ENCODE measurements at places on chromosomes 3 and 15. TPM values are rescaled to one million over a fixed set of nuclear protein-coding genes. Genes with fewer than 3 reads are reported as not detected.

GRCh38 chr3:101243285-101244211 lies 76.8 kb downstream of the IMPG2 start:
- DNase-seq, result no peak

TMOD2 gene
- total RNA-seq, result 5.9 TPM

DNA sequence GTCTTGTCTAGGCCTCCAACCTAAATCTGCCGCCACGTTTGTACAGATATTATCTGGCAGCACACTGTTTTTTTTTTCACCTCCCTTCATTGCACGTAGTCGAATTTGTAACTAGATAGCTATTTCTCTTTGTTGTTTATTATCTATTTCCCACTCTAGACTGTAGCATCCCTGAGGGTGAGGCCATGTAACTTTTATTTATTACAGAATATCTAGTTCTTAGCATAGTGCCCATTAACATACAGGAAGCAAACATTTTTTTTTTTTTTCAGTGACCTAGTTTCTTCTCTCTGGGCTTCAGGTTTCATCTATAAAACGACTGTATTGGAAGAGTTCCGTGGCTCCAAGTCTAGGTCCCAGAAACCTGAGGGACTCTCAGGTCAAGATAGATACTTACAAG lies 354.3 kb downstream of the FGF12 start:
- DNase-seq, result no peak

DNA sequence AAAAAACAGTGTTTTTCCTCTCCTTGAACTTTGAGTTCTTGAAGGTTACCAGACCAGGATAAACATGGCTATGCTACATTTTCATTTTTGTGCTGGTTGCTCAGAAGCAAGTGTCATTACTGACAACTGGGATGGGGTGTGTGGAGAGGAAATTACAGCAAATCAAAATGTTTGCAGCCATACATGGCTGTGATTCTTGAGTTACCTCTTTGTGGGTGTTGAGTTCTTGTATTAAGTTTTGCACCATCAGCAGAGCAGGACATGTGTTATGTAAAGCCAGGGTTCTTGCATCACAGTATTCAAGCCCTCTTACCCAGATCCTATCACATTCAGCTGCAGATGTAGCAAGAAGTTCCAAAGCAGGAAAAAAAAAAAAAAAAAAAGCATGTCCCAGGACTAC lies 53.9 kb upstream of the ATOSA start:
- DNase-seq, result no peak

DNA sequence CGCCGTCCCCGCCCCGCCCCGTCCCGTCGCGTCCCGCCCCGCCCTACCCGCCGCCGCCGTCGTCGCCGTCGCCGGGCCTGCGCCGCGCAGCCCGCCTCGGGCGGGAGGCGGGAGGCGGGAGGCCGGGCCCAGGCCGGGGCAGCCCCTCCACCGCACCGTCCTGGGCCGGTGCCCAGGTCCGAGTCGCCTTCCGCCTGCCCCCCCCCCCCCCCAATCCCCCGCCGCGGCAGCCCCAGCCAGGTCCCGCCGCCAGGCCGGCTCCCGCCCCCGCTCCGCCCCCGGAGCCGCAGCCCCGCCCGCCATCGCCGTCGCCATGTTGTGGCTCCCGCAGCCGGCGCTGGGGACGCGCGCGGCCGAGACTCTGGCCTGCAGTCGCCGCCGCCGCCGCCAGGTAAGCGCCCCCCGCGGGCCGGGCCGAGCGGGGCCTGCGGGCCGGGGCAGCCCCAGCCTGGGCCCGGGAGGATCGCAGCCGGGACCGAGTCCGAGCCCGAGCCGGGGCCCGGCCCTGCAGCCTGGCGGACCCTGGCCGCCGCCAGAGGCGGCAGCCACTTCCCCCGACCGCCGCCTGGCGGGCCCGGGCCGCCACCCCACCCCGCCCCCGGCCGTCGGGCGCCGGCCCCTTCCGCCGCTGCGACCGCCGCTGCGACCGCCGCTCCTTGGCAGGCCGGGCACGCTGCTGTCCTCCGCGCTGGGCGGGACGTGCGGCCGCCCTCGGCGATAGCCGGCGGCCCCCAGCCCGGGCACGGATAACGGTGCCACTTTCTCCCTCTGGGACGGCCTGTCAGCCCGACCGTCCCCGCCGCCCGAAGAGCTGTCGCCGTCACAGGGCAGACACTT lies at the start of gene ZNF592:
TSS of gene ZNF592 (plus strand) at position 319 of the 837 bp plus-strand sequence. CDS start 34,084 bp downstream, outside the sequence.
- DNase-seq, result no peak

EPHA3 gene
- total RNA-seq, result not detected

- DNase-seq, result no peak
Measured at GRCh38 chr3:52226229-52226817, 878 bp upstream of the TLR9 start.

DNA sequence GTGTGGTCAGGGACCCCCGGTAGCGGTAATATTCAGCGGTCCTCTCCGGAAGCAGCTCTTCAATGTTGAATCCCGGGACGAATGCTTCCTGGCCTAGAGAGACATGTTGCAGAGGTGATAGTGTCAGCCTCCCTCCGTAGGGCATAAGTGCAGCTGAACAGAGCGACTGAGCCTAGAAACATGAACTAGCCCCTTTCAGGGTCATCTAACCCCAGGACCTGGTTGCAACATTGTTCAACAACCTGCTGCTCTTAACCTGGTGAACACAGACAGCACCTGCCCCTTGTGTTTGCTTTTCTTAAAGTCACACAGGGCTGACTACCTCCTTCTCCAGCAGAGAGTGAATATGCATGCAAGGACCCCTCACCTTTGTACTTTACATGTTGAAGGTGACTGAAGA lies 41.3 kb downstream of the CA12 start:
- no peak for DNase-seq

SLITRK3 gene
- not detected for total RNA-seq

DNA sequence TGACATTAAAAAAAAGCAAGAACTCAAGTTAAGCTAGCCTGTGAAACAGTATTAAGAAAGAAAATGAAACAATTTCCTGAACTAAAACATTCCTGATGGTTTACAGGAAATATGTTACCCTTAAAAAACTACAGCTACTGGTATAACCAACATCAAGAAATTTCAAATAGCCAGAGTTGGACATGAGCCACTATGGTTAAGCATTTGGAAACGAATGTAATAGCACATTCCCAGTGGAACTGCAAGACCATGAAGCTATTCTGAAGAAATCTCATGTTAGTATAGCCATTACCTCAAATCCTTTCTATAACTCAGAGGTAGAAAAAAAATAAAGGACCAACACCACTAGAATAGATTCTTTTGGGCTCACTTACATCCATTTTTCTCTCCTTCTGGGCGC lies 30.2 kb downstream of the CPNE4 start:
- DNase-seq, result no peak

HESX1 gene
- 0.40 TPM for total RNA-seq

- no peak for DNase-seq
Measured at GRCh38 chr3:169400205-169400604, 263.3 kb downstream of the MECOM start.

- DNase-seq, result no peak
Measured at GRCh38 chr3:155549087-155549486, 195.8 kb downstream of the PLCH1 start.

SCG5 gene
- 0.92 TPM for total RNA-seq

DNA sequence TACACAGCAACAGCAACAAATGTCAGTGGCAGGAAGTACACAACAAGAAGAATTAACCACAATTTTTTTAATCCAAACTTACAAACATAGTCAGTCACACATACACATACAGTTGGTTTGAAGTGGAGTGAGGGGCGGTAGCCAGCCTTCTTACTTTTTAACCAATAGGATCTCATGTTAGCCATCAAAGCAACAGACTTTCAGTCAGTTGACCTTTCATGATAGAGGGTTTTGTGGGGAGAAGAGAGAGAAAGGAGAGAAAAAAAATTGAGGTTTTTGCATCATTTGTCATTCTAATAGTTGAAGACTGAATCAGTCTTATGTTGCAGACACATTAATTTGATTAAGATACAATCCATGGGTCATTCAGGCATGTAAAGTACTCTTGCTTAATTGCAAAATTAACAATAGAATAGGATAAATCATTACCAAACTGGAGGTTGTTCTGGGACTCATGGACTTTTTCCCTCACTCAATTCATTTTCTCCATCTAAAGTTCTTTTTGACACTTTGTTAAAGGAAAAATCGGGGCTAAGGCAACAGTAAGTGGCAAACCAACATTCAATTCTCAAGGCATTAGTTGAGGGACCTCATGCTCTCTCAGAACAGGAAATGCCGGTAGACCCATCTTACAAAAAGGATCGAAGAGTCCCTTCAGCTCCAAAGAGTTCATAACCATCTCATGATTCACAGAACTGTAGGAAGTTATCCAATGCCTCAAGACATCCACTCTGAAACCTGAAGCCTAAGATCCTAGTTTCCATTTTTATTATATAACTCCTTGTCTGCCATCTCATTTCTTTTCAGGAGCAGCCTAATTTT lies 159.5 kb upstream of the LPP start:
- no peak for DNase-seq

DNA sequence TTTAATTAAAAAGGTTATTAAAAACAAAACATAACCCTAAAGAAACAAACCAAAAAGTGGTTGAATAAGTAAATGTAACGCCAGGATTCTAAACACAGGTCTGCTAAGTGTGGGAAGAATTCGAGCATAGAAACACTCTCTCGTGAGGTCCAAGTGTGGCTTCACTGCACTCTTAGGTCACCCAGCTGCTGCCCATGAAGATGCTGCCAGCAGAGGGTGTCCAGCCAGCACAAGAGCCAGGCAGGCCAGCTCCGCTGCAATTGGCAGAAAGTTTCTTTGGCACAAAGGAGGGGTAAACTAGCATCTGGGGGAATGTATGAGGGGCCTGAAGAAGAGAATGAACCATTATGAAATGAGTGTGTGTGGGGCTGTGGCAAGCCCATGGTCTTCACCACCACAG lies 215.7 kb upstream of the FEZF2 start:
- DNase-seq, result no peak

C2CD4A gene
- 3.2 TPM for total RNA-seq

GRCh38 chr15:50353251-50353974 lies 1.6 kb downstream of the GABPB1 start:
- no peak for DNase-seq

DNA sequence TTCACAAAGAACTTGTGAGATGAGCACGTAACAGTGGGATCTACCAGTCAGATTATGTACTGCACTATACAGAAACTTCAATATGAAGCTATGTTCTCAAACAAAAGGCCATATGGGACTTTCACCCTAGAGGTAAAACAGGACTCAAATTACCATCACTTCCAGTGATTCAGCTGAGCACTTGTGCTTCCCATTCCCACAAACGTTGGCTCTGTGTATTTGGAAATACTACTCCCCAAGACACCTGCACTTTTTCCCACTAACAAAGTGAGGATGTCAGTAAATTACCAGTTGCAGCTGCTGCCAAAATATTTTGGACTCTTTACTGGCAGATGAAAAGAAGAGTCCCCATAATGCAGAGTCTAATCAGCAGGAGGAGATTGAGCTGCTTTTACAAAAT lies 1570.1 kb downstream of the SI start:
- DNase-seq, result no peak
